NCI-H1436 (cell line): ENCODE measurements at places on chromosomes 5 and 9.

DNA sequence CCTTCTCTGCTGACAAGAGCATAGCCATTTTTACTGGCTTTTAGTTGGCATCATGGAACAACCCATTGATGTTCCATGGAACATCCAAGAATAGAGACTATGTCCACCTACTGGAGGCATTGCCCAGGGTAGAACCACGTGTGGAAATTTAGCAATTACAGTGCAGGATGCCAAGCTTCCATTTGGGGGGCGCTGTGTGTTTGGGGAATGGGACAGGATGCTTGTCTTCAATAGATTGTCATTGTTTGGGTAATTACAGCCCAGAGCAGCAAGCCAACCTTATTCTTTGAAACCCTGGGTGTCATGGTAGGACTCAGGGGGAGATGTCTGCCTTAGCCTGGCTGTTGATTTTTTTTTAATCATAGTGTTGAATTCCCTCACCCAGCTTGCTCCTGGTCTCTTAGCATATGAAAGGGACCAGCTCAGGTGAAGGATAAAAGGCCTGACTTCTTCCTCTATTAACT, 171.1 kb downstream of the DOCK2 start:
- no peak for DNase-seq

GRCh38 chr5:134026521-134027287, 21.9 kb upstream of the VDAC1 start:
- peak; percentile 70 for DNase-seq

GRCh38 chr5:102932781-102933180, 177.7 kb downstream of the PAM start:
- DNase-seq: no peak

DNA sequence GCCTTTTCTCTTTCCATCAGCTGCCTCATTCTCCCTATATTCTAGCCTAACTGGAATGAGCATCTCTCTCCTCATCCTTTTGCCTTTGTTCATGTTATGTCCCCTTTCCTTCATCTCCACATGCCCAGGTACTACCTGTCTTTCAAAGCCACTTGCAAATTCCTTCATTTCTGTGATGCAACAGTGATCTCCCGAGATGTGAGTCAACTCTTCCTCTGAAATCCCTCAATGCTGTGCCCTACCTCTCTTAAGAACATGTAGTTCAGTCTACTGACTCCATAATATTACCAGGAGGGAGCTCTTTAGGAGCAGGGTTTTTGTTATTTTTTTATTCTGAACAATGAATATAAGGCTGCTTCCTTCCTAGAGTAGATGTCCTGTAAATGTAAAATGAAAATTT, 91.6 kb downstream of the ZNF462 start:
- DNase-seq: no peak

DNA sequence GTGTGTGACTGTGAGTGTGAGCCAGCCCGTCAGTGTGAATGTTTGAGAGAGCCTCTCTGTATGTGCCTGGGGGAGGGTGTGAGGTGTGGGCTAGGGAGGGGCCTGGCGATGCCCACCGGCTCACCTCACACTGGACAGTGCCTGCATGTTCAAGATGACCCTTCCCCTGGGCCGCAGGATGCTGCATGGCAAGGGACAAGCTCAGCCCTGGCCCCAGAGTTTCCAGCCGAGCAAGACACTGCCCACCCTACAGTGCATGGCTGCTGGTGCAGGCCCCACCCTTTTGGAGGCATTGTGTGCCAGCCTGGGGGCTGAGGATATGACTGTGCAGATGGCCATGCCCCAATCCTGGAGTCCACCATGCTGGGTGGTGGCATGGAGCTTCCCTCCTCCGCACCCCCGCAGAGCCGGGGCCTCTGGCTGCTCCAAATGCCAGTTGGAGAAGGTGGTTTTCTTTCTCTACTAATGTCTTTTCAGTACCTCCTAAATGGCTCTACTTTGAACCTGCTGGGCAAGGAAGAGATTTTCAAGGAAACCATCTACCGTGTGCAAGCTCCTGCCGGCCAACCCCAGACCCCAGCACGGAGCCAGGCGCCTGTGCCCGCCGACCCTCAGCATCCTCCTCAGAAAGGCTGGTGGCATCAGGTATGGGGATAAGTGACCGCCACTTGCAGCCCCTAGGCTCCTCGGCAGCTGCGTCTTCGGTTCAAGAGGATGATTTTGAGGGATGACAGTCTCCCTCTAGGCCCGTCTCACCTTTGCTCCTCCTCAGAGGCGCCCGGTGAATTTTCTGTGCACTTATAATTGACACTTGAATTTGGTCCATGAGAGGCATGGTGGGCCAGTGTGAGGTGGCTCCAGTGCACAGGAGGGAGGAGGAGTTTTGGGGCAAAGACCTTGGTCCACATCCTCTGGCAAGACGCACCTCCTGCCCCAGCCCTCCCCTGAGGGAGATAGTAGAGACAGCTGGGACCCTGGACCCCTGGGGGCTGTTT, 27.7 kb downstream of the FGD3 start:
- no peak for DNase-seq
